ENCODE measurements at places on chromosomes 11 and 22. TPM values are rescaled to one million over a fixed set of nuclear protein-coding genes. Genes with fewer than 3 reads are reported as not detected.

Gene CYTH4
- polyA plus RNA-seq = 44.6 TPM

Gene BLID
- not detected for polyA plus RNA-seq

Gene CRYAB
- not detected for polyA plus RNA-seq

Gene KCNK4
- not detected for polyA plus RNA-seq

Gene MRGPRG
- not detected for polyA plus RNA-seq

GRCh38 chr11:103586756-103587155 is 449.7 kb upstream of the DDI1 start:
- DNase-seq = no peak

GRCh38 chr11:64476881-64477280 is 114.1 kb upstream of the SLC22A12 start:
- DNase-seq = no peak

- no peak for DNase-seq
Measured at GRCh38 chr11:65427691-65428577, 5.3 kb downstream of the NEAT1 start.

GRCh38 chr11:62974848-62975522 is 9.8 kb downstream of the SLC22A6 start:
- no peak for DNase-seq

DNA sequence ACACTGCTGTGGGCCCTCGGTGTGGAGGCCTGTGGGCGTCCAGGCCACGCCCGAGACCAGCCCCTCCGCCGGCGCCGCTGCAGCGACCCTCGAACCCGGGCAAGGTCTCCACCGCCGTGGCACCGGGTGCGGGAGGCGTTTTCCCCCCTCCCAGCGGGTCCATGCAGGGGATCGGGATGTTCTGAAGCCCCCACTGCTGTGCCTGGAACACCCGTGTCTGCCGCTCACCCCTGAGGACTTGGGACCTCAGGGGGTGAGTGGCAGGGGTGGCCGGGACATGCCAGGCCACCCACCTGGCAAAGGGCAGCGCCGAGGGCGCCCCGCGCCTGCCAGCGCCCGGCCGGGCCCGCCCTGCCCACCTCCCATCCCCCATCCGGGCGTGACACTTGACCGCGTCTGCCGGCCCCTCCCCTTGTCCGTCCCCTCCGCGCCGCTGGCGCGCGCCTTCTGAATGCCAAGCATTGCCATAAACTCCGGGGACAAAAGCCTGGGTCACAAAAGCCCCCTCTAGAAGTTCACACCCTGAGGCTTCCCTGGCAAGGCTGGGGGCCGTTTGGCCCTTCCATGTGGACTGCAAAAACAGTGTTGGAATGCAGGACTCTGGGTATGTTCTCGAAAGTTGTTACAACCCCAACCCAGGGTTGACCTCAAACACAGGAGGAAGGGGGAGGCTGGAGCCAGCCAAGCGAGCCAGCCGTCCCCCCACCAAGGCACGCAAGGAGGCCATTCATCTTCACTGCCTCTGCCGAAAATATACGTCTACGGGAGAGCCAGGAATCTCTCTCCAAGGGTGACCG is 819 bp upstream of the KCNQ1OT1 start:
- DNase-seq = peak; percentile 25

DNA sequence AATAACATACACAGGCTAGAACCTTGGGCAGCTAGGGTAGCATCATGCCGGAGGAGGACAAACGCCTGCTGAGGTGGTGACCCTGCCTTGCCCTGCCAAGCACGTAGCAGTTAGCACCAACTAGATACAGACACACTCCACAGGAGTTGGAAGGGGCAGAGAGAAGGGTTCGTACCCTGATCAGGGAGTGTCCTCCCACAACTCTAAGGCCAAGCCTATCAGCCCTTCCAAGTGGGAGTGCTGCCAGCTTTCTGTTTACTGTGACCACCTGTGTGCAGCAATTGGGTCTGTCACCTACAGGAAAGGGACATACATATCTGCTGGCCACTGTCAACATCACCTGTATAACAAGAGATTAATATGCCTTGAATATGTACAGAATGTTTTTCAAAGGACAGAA is 1.9 kb upstream of the THAP7 start:
- DNase-seq = no peak

All from naive B cell (primary cell).